ENCODE measurements at places on chromosomes 12 and 14.

DNA sequence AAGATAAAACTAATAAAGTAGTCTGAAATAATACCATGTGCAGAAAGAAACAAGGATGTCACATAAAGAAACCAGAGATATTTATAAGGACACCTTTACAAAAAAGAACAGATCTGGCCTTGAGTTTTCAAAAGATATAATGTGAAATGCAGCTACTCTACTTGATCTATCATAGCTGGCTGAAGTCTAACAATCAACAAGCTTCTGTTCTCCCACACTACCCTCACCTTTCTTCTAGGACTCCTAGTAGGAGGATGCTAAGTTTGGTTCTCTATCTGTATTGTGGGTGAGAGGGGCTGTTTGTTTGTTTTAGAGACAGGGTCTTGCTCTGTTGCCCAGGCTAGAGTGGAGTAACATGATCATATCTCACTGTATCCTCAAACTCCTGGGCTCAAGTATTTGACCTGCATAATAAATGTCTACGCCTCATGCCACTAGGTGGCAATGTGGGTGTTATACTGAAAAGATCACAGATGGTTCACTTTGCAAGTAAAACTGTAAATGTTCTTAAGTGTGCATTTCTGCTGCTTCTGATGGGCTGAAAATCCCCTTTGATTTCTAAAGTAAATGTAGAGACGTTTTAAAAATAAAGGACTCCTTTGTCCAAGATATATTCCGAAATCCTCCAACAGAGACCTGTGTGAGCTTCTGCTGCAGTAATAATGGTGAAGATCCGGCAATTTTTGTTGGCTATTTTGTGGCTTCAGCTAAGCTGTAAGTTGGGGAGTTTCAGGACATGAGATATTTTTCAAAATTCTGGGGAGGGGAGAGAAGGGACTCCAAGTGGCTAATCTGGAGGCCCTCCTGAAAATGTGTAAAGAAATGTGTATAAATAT lies 269.3 kb downstream of the DAD1 start:
- no peak for DNase-seq

DNA sequence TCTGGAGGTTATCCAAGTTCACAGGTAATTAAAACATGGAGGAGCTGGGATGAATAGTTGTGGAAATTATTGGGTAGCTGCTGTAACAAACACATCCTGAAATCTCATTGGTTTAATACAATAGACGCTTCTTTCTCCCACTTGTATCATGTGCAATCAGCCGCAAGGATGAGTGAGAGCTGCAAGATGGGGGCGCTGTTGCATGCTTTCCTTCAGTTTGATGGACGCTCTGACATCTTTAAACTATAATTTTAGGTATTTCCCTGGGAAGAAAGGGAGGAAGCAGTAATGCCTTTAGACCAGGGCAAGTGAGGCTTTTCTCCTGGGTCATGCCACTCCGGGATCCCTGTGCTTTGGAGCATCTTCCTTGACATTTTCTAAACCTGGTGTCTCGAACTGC lies 178.7 kb downstream of the PAWR start:
- DNase-seq, result no peak

DNA sequence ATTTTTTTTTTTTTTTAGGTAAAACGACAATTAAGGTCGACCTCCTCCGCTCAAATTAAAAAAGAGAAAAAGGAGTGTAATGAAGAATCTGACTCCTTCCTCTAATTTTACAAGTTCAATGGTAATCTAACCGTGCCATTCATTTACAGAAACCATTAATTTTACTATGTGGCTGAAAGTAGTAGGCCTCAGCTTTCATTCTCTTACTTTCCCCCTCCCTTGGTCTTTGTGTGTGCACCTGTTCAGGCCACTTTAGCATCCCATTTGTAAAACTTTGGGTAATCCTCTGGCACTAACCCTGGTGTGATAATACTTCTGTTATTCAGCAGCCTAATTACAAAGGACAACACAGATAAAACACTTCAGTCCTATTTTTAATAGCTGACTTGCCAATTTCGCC lies 128.1 kb downstream of the ASCL1 start:
- DNase-seq, result no peak

GRCh38 chr12:26452511-26452910 lies 257.1 kb downstream of the SSPN start:
- DNase-seq, result no peak

- no peak for DNase-seq
Observed at GRCh38 chr12:112170376-112170775, 45.0 kb downstream of the TRAFD1 start.

- no peak for DNase-seq
Observed at GRCh38 chr14:103624860-103625259, 4.2 kb upstream of the KLC1 start.

GRCh38 chr14:50835280-50835679 lies 4.3 kb upstream of the NIN start:
- no peak for DNase-seq

- DNase-seq, result no peak
Observed at GRCh38 chr12:28460420-28461130, 270.3 kb downstream of the CCDC91 start.
